CD8-positive, alpha-beta memory T cell (primary cell): ENCODE measurements at places on chromosomes 5 and 9. TPM values are rescaled to one million over a fixed set of nuclear protein-coding genes. Genes with fewer than 3 reads are reported as not detected.

GRCh38 chr5:18544421-18544820 lies 910.2 kb downstream of the TAF11L14 start:
- DNase-seq, result no peak

- DNase-seq, result no peak
These were observed 69.6 kb downstream of the ADAMTSL1 start for GRCh38 chr9:18543406-18544192.

DNA sequence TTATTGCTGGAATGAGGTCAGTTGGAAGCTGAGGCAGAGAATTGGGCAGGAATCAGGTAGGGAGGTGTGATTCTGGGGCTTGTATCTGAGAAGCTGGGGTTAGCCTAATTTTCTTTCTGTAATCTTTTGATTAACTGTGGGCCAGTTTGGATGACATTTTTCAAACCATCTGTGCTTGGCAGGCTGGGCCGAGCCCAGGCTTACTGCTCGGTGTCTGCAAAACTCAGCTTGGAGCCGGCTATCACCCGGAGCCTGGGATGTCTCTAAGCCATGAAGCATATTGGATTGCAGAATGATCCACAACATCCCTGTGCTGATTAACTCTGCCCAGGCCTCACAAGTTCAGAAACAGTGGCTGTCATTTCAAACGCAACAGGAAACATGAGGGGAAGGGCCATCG lies 26.5 kb downstream of the KCNMB1 start:
- no peak for DNase-seq

DNA sequence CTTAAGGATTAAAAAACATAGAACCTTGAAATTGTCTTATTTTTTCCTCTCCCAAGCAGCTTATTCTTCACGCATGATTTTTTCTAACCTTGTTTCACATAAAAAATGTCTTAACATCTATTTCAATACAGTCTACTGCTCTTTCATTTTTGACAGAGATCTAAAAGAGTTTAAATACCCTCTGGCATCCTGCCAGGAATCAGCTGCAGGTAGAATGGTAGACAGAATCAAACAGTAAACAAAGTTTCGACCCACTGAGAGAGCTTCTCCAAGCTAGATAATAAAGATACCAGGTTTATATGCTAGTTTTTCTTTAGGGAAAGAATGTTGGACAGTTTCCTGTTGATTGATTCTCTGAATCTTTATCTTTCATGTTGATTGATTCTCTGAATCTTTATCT lies 555.8 kb upstream of the CDH9 start:
- no peak for DNase-seq

DNA sequence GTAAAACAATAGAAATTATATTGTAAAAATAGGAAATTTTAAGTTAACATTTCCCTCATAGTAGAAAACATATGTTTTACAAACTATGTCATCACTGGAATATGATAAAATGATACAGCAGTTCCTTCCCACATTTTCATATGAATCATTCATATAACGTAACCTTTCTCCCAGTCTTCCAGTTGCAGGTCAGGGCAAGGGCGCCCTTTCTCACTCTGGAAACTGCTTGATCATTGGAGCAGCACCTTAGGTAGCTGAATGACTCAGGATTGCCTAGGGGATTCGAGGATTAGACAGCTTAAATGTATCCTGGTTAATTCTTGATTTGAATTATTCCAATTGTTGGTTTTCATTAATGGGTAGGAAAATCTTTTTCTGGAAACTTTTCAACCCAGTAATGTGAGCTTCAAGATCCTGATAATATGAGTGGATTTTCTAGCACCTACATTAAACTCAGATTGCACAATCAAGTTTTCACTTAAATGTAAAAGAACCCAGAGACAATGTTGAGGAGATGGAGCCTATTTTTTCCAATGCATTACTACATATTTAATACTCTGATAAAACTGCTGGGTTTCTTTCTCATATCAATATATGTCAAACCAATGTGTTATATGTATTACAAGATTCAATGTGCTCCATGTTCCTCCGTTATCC lies 32.6 kb upstream of the ANXA1 start:
- DNase-seq, result no peak

DNA sequence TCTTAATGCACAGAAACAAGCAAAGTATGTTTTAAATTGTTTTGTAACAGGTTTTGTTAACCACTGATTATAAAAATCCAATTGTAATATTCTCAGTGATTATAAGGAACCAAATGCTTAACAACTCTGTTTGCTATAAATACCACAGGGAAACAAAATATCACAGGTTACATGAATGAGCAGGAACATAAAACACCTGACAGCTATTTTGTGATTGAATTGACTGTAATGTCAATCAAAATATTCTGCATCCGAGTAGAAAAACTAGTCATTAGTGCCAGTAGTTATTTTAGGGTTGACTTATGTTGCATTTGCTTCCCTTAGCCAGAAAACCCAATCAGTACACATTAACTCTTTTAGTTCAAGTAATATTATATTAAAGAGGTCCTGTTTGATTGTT lies 1707.8 kb upstream of the ACO1 start:
- DNase-seq, result no peak

DNA sequence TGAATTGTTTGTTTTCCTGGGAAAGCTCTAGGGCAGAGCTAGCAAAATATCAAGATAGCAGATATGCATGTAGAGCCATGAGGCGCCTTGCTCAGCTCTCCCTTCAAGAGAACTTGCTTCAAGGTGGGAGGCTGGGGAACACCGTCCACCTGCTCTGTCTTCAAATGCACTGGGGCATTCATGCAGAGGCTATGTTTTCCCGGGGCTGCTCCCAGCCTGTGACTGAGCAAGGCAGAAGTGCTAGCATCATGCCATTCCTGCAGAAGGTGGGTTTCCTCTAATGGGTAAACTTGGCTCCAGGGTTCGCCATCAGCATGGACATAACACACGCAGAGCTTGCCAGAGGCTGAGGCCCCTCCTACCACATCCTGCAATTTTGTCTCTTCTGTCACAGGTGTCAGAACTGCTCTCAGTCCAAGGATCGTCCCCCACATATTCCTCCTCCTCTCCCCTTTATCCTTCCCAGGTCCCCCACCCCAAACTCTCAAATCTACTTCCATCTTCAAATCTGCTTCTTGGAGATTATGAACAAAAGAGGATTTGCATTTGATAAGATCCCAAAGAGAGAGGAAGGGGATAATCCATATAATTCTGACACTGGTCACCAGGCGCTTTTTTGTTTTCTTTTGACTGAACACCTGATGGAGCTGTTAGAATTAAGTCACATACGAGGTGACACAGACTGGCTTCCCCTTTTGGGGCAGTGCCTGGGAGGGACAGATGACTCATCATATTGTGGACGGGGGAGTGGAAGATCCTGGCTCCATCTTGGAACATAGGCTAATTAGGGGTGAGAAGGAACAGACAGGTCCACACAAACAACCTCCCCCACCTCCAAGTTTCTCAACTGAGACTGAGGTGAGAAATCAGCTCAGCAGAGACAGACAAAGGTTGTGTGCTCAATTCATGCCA lies 85.0 kb upstream of the TAF11L2 start:
- DNase-seq, result no peak

- DNase-seq, result no peak
These were observed 1.5 kb downstream of the RNF44 start for GRCh38 chr5:176535664-176536131.

GRCh38 chr5:110255194-110255593 lies 471.3 kb downstream of the TMEM232 start:
- no peak for DNase-seq

DNA sequence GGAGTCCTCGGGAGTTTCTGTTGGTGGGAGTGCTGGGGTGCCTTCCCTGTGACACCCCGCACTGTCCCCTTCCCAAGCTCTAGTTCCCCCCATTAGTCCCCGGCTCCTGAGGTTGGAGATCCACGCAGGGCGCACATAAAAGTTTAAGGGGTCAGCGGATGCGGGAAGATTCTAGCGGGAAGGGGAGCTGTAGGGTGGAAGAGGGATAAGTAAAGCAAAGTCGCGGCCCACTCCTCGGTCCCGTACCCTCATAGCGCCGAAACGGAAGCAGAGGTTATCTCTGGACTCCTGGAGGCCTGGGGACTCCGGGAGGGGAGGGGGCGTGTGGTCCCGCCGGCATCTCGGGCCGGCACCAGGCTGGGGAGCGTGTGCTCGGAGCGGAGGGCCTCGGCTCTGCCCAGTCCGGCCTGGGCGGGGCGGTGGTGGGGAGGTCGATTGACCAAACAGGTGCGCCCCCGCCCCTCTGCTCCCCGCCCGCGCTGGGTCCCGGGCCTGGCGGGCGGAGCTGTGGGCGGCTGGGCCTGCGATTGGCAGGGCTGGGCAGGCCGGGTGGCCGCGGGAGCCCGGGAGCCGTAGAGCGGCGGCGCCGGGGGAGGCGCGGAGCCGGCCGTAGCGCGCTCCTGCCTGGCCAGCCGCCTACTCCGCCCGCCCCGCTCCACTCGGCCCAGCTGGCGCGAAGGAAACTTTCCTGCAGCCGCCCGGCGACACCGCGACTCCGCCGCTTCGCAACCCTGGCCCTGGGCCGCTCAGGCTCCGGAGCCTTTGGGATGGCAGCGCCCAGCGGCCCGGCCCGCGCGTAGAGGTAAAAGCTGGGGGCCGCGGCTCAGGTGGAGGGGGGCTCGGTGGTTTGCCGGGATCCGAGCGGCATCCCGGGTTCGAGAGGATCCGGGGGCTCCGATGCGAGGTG lies 52.2 kb upstream of the DAB2IP start:
- DNase-seq, result no peak

DNA sequence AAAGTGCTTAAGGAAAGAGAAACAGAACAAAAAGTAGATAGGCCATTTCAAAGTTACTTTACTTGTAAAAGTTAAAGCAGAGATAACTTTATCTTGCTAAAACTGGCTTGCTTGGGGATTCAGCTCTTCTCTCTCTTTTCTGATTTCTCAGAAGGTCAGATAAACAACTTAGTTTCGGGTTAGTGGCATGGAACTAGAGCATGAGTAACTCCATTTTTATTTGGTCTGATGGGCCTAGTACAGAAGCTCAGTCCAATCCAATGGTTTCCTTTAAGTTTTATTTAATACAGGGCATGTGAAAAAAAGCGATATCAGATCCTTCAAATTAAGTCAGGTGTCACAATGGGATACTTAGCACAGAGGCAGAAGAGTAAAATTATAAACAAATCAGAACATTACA lies 18.8 kb upstream of the GPBP1 start:
- DNase-seq, result no peak

GRCh38 chr5:106085136-106085535 lies 1585.6 kb downstream of the EFNA5 start:
- no peak for DNase-seq

DNA sequence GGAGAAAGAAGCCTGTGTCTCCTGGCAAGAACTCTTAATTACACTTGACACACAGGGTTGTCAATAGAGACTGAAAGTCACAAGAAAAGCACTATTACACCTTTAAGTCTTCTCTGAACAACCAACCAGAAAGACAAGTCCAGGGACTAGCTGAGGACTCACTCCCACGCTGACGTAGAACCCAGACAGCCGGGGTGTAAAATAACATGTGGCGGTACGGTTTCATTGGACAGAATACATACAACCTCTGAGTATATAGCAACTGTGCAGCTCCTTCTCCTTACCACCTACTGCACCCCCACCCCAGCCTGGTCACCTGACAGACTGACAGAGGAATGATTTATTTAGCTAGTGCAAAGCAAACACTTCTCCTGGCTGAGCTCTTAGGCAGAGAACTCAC lies 103.4 kb upstream of the RASEF start:
- no peak for DNase-seq

DNA sequence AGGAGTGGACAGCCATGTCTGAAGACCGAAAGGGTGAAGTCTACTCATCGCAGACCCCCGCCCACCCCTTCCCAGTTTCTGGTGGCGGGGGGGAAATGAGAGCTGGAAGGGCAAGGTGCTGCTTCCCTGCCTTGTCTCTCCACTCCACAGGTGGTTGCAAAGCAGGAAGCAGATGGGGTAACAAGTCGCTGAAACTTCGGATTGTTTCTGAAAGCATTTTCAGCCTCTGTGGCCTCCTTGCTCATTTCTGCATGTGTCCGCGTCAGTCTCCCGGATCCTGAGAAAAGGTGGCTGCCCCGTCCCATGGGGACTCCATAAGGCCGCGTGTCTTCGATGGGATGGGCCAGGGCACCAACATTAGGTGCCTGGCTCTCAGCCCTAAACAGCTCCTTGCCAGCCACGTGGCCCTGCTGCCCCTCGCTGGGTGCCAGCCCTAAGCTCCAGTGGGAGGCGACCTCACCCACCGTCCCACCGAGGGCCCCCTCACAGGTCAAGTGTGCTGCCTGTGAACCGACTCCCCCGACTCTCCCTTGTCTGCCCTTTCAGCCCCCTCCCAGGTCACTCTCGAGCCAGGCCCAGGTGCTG lies 971 bp downstream of the PHYKPL start:
- DNase-seq, result no peak

DNA sequence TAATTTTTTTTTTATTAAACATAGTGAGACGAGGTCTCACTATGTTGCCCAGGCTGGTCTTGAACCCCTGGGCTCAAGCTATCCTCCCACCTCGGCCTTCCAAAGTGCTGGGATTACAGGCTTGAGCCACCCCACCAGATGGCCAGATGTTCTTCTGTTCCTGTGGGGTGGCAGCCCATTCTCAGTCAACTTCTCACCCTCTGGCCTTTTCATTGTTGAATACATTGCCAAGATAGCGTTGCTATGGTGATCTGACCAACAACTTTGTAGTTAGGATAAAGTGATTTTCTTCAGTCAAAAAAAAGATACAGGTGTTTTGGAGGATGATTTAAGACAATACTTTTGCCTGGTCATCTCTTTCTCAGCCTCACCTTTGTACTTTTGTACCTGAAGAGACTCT lies 109.1 kb downstream of the EGFLAM start:
- no peak for DNase-seq

The FAM120AOS gene
- 42.7 TPM for total RNA-seq

The ATOX1 gene
- 91.0 TPM for total RNA-seq

The ARHGAP26 gene
- 16.7 TPM for total RNA-seq

DNA sequence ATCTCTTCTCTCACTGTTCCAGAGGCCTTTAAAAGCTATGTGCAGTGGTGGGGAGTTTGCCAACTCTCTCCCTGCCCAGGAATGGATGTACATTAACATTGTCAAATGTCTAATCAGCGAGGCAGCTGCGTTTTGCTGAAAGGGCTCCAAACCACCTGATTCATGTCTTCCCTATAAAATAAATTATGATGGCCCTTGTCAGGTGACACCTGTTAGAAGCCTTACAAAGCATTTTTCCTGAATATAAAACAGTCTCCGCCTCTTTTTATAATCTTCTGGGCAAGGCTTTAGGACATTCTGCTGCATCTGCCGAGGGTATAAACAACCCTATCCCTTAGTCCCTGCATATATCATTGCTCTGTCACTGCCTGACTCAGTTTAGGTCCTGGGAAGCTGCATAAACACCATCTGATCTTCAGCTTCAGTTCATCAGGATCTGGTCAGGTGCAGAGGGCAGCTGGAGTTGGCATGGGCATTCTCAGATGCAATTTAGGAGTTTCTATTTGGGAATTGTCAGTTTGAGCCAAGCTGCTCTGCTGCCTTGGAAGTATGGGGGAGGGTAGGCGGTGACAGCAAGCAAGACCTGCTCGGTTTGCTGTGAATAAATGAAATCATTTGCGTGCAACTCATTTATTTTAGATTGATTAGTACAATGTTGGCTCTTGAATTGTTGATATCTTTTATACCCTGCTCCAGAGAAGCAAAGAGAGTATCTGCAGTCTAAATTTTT lies 103.5 kb downstream of the ACER2 start:
- no peak for DNase-seq

The NEURL1B gene
- 0.13 TPM for total RNA-seq

GRCh38 chr9:98159301-98159700 lies 33.1 kb downstream of the CORO2A start:
- DNase-seq, result no peak

- DNase-seq, result no peak
These were observed 526 bp downstream of the CLIC3 start for GRCh38 chr9:136995772-136996311.

The LRRC14B gene
- total RNA-seq, result not detected

GRCh38 chr9:98378794-98379193 lies 123.3 kb upstream of the TBC1D2 start:
- no peak for DNase-seq

The SLC6A3 gene
- total RNA-seq, result not detected
